Activated gamma-delta T cell treated with Interleukin-2 at 50 U/mL for 16 hours (primary cell): ENCODE measurements at places on chromosomes 13 and 19.

GRCh38 chr13:29369060-29369743, 226.3 kb downstream of the SLC7A1 start:
- DNase-seq: no peak

DNA sequence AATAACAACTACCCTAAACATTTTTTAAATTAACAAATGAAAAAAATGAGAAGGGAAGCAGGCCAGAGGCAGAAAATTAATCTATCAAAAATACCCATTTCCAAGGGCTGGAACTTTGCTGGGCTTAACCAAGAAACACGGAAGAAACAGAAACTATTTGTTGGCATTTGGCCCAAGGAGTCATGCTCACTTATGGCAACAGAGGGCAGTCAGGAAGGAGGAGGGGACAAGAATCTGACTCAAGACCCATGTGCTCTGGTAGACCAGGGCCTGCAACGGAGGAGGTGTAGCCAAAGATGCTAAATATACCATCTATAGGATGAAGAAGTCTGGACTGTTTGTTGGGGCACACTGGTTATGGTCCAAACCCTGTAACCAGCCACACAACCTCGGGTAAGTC, 496.7 kb downstream of the COG6 start:
- DNase-seq: no peak

DNA sequence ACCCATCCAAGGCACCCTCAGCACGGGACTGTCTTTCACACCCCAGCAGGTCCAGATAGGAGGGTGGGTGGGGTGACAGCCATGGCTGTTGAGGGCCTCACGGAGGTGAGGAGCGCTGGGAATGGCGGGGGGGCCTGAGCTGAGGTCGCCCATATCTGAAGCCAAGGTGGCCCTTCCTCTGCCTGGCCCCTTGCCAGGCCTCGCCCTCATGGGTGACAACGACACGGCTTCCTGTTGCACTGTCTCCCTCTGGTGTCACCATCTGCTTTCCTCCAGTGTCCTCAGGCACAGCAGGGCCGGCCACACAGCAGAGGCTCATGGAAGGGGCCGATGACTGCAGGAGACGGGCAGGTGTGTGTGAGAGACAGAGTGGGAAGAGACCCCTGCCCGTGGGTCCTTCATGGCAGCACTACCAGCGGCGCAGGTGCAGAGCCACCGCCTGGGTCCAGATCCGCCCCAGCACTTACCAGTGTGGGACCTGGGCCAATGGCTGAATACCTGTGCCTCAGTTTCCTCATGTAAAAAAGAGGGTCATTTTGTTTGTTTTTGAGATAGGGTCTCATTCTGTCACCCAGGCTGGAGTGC, 8.1 kb upstream of the NKPD1 start:
- DNase-seq: no peak

DNA sequence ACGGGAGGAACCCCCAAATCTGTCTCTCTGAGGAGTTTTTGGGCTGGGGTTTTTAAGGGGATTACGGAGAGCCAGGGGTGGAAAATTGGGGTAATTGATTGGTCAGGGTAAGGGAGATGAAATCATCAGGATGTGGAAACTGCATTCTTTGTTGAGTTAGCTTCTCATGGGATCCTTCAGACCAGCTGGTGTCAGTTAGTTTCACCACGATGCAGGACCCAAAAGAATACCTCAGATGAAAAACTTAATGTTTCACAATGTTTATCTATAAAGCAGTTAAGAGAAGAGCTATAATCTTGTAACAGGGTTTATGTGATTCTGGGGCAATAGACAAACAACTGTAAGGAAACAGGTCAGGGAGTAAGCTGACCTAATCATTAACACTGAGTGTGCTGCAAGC, 230.8 kb downstream of the POU4F1 start:
- DNase-seq: no peak

DNA sequence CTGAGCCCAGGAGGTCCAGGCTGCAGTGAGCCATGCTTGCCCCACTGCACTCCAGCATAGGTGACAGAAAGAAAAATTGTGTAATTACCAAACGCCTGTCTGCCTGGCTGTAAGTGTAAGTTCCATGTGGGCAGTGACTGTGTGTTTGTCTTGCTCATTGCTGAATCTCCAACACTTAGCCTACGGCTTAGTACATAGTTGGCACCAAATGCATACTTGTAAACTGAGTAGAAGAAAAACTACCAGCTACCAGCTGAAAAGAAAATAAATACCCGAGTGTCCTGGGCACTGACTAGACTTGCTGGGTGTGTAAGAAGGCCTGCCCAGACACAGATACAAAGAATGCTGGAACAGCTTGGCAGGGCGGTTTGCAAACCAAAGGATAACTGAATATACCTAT, 2.7 kb upstream of the CEBPG start:
- no peak for DNase-seq

GRCh38 chr19:35566738-35567137, 3.3 kb upstream of the ATP4A start:
- no peak for DNase-seq

GRCh38 chr19:23799321-23799720, 40.6 kb upstream of the ZNF681 start:
- peak; percentile 29 for DNase-seq

DNA sequence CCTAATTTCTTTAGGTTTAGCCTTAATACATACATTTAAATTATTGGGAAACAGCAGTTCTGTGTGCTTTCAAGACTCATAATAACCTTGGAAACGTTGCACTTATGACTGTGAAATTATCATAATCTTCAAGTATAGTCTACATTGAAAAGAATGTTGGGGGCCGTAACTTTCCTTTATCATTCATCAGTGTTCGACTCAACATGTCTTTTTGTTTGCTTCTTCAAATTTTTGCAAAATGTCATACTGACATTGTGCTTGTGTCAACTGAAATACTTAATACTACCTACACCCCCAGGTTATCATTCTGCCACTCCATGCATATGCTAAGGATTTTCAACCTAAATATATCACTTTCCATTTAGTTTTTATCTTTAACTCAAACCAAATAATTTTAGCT, 1562.9 kb downstream of the OLFM4 start:
- DNase-seq: no peak

DNA sequence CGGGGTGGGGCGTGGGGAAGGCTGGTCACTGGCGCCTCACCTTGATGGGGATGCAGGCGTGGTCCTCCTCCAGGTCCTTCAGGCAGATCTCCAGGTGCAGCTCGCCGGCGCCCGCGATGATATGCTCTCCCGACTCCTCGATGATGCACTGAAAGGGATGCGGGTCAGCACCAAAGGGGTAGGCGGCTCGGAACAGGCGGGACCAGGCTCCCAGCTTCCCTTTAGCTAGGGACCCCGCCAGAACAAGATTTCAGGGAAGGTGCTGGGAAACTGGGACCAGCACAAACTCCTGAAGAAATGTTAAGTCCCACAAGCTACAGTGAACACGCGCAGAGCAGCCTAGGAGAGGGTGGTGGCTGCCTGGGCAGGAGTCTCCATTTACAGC, 6.0 kb downstream of the EEF2 start:
- no peak for DNase-seq

GRCh38 chr19:7744871-7745650, 2.3 kb downstream of the CD209 start:
- DNase-seq: no peak

- peak; percentile 28 for DNase-seq
Measured at GRCh38 chr19:40907968-40908735, 26.1 kb upstream of the CYP2A7 start.

GRCh38 chr19:48837051-48837524, 797 bp upstream of the HSD17B14 start:
- DNase-seq: peak; percentile 82

DNA sequence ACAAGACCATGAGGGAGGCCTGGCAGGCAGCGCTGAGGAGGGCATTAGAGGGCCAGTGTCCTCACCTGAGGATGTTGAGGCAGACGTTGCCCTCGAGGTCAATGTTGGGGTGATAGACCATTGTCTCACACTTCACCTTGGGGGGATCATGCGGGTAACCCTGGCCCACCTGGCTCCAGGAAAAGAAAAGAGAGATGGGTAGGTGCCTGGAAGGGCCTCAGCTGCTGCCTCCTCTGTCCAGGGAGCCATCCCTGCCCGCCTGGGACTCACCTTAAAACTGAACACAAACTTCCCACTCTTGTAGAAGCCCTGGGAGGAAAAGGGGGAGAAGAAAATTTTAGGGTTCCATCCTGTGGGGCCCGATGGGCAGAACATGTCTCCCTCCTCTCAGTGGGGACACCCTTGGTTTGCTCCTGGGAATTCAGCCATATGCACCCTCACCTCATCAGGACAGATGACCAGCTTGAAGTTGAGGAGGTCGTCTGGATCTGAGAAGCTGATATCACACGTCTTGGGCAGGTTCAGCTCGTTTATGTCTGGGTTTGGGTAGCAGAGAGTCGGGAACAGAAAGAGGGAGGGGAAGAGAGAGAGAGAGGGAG, 1.7 kb downstream of the UBE2M start:
- no peak for DNase-seq

- no peak for DNase-seq
Measured at GRCh38 chr13:108742701-108743451, 113.5 kb downstream of the MYO16 start.

- no peak for DNase-seq
Measured at GRCh38 chr13:90177512-90177911, 1170.0 kb upstream of the MIR17HG start.

- DNase-seq: no peak
Measured at GRCh38 chr19:39052846-39053245, 20.5 kb upstream of the FBXO27 start.

DNA sequence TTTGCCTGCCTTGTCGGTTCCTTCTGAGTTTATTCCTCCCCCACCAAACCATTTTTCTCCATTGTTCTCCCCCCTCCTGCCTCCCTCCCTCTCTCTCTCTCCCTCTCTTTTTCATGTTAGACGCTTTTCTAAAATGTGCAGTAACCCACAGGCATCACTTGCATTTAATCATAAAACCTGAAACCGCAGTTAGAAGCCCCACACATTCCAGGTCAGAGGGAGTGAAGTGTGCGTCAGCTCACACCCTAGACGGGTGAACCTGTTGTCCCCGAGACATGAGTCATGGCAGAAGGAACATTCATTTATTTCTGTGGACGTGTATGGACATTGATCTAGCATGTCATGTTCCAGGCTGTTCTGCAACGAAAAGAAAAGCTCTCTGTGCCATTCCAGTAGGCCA, 19.9 kb downstream of the ONECUT3 start:
- DNase-seq: no peak

- no peak for DNase-seq
Measured at GRCh38 chr19:9705836-9706235, 30.9 kb upstream of the ZNF562 start.

DNA sequence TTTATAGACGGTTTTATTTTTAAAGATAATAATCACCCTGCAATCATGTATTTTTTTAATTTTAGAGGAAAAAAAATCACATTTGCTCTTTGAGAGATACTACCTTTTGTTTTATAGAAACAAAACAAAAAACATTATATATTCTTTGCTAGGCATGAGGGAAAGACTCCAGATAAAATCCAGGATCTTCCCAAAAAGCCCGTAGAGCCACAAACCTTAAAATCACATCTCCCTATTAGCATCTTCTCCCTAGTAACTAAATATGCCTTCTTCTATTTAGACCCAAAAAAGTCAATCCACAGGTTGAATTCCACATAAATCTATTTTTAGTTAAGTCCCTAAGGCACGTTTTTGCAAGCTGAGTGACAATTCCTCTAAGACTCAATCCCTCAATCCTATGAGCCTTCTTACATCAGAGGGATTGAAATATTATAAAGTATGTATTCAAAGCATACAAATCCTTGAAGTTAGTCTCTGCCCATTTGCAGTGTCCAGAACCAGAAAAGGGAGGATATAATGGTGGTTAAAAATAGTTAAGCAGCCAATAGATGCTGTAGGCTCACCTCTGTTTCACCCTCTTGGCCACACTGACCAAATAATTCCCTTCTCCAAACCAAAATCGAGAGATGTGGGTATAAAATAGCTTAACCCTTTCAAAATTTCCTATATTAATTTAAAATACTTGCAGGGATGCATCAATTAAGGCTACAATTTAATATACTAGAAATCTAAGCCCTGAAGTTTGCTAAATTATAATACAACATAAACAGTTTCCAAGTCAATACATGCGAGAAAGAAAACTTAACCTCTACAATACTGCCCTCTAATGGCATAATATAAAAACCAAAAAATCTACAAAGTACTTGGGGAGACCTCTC, 64.0 kb downstream of the SERP2 start:
- DNase-seq: no peak

DNA sequence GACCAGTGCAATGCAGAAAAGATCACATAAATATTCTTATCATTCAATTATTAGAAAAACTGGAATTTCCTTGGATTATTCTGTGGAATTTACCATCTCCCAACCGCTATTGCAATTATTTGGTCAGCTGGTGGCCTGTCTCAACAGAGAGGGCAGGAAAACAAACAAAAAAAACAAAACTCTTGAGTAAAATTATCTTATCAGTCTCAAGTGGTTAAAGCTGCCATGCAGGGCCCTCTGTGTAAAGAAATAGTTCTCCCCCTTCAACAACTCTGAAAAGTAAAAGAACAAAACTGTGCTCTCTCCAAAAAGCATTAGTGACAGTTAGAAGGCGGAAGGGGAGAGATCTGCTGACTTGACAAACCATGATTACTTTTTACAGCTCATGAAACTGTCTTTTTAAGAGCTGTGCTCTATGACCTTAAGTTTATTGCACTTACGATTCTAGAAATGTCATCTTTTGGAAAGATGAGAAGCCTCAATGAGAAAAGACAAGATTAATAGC, 152.3 kb downstream of the DLEU7 start:
- no peak for DNase-seq

GRCh38 chr19:3099347-3100145, 5.4 kb downstream of the GNA11 start:
- DNase-seq: no peak

GRCh38 chr19:45177817-45178261, at the start of gene TRAPPC6A:
Gene TRAPPC6A (minus strand): TSS chr19:45178237. CDS start chr19:45178218, 19 bp downstream.
- DNase-seq: no peak

DNA sequence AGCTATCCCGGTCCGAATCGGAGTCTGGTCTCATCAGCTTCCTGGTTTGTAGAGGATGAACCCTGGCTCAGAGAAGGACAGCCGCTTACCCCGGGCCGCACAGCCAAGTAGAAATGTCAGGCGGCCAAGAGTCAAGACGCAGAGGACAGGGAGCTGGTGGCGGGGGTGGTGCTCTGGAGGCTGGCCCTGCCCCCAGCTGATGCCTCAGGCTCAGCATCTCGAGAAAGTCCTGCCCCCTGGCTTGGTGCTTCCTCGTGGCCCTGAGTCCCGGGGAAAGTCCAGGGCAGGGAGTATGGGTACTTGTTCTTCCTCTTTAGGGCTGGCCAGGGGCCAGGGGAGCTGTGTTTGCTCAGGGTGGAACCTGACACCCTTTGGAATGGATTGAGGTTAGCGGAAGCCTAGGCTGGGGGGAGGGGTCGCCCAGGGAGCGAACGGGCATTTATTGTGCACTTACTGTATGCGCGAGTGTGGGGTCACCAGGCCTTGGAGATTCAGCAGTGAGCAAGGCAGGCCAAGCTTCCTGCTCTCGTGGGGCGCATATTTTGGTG, 2.2 kb downstream of the TJP3 start:
- no peak for DNase-seq

GRCh38 chr19:39924389-39924788, 10.0 kb downstream of the FCGBP start:
- DNase-seq: no peak

- no peak for DNase-seq
Measured at GRCh38 chr13:113980489-113981064, 6.7 kb upstream of the C13orf46 start.

GRCh38 chr13:35025314-35025713, 83.2 kb downstream of the NBEA start:
- DNase-seq: no peak
